Pulmonary artery endothelial cell (primary cell): ENCODE measurements at places on chromosomes 16 and 17. TPM values are rescaled to one million over a fixed set of nuclear protein-coding genes. Genes with fewer than 3 reads are reported as not detected.

GRCh38 chr16:149024-149660 lies 3.3 kb upstream of the HBZ start:
- no peak for DNase-seq

GRCh38 chr16:23948949-23949411 lies 113.2 kb downstream of the PRKCB start:
- DNase-seq = no peak

GRCh38 chr16:769184-769784 lies 8.8 kb downstream of the MSLN start:
- DNase-seq = no peak

GRCh38 chr16:29736764-29737163 lies 9.0 kb downstream of the C16orf54 start:
- no peak for DNase-seq

GRCh38 chr17:76151896-76152454 lies 10.9 kb upstream of the FOXJ1 start:
- DNase-seq = no peak

- no peak for DNase-seq
Observed at GRCh38 chr16:77896415-77897128, 108.2 kb downstream of the VAT1L start.

DNA sequence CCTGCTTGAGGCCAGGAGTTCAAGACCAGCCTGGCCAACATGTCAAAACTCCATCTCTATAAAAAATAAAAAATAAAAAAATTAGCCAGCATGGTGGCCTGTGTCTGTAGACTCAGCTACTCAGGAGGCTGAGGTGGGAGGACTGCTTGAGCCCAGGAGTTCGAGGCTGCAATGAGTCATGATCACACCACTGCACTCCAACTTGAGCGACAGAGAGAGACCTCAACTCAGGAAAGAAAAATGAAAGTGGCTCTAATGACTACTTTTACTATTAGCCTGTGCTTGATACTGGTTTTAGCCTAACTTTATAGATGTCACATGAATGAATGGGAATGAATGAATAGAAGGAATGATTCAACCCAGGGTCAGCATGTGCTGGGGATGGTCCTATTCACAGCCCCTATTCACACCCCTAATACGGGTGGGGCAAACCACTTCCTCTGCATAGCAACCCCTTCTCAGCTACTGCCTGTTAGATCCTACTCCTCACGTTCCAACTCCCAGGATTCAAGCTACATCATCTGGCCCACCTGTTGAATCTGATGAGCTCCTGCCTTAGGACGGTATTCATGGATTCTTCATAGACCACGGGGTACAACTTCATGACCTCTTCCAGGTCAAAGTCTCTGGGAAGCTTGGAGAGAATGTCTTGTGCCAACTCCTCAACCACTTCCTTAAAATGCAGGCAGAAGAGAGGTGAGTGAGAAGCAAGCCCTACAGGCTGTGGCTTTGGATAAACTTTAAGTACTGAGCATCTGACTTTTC lies 40.5 kb downstream of the LYRM1 start:
- no peak for DNase-seq

DNA sequence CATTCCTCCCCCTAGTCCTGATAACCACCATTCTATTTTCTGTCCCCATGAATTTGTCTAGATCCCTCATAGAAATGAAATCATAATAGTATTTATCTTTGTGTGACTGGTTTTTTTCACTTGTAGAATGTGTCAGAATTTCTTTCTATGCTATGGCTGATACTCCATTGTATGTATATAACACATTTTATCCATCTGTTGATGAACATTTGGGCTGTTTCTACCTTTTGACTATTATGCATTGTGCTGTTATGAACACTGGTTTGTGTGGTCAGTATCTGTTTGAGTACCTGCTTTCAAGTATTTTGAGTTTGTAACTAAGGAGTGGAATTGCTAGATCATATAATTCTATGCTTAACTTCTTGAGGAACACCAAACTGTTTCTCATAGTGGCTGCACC lies 16.0 kb upstream of the DRG2 start:
- DNase-seq = no peak

DNA sequence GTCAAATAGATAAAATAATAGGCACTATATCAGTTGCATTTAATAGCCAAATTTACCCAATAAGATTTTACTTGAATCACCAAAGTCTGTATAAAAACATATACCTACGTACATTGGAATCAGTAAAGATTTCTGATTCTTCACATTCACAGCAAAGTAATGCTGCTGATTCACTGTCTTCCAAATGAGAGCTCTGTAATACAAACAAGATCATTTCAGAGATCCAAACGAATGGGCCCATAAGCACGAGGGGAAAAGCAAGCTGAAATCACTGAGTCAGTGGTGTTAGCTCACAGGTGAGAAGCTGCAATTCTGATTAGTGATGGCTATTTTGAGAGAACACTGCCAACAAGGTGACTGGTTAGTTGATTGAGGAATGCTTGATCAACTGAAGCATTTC lies 81.3 kb downstream of the SSH2 start:
- no peak for DNase-seq

- DNase-seq = peak; percentile 11
Observed at GRCh38 chr16:2474877-2475412, at the start of gene TBC1D24. TSS of gene TBC1D24 (plus strand) at chr16:2475127. CDS start at chr16:2496149, 21,022 bp downstream.

DNA sequence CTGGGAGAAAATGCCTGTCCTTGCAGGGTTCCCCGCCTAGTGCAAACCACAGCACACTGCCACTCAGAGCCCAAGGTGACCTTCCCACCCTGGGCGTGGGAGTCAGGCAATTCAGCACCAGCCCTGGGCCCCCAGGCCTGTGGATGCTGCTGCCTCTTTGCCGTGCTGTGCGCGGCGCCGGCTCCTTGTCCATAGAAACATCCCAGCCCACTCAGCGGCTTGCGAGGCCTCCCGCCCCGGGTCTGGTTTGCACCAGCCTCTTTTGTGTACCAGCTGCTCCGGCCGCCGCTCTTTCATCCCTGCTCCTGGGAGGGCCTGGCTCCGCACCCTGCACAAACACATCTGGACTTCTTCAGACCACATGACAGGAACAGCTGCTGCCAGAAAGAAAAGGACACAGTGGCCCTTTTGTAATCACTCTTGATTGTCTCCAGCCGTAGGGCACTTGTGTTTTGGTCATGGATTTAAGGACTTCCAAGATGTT lies 75.4 kb upstream of the SDK2 start:
- no peak for DNase-seq

DNA sequence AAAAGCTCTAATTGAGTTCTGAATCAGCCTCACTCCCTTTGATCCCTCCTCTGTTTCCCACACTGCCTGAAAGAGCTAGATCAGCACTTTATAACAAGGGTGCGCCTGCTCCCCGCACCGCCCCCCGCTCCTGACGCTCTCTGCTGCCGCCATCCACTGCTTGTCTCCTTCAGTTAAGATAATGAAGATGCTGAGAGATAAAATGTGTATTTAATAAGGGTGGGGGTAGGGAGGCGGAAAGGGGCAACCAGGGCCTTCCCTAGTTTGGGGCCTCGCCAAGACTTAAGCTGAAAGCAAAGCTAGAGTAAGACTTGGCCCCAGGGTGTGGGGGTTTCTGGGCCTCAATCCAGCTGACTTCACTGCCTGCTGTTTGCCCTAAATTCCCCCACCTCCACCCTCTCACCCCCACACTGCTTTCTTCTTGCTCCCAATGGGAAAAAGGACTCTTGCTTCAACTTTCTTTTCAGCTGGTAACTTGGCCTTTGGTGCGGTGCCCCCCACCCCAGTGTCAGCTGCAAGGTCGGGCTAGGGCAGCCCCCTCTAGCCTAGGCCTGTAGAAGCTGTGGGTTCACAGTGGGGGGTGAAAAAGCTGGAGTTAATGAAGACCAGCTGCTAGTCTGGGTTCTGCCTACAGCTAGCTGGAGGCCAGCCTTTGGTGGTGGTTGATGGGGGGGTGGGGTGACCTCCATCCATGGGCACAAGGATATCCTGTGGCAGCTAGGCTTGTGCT lies 1.8 kb upstream of the RARA start:
- DNase-seq = no peak

DNA sequence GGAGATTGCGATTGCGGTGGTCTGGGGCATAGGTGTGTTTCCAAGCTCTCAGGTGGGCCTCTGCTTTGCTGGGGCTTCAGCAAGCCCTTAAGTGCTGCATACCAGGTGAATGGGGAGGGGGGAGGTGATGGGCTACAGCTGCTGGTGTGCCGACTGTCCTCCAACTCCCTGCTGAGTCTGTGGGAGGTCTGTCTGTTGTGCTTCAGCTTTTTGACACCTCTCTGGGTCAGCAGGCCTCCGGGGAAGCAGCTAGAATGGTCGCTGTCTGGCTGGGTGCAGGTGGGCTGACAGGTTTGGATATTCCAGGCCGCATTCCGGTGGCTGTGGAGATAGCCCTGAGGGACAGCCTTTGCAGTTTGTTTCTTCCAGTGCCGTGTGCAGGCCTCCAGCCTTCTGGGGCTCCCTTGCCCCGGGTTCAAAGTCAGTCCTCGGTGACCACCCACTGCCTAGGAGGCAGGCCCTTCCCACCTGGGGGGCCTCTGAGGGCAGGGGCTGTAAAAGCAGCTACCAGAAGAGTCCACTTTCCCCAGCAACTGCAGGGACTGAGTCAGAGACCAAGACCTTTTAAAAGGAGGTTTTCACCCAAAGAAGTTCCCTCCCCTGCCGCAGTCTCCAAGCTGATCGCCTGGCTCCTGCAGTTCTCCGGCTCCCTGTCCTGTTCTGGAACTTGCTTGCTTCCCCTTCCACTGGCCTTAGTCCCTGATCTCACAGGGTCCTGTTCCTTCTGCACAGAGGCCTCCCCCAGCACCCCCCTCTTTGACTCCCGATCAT lies 2.0 kb upstream of the TTYH2 start:
- no peak for DNase-seq

DNA sequence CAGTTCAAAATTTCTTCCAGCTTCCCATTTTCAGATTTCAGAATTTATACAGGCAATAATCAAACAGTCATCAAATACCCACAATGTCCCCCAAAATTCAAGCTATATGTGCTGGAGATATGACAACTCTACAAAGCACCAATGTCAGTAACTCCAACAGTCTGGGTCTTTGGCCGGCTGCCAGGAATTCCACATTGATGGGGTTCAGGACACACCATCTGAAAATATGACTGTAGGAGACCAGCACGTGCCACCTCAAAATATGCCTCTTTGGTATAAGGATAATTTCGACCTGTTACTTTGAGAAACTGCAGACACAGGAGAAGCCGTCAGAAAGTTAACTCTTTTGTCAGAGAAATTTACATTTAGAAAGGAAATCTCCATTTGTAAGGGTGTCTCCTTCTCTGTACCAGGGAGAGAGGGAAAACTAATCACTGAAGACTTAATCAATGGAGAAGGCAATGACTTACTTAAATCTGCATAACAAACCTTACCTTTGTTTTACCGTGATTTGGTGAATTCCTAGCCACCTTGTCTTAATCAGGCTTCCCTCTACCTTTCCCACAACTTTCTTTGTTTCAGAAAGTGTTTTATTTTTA lies 594.3 kb upstream of the CDH5 start:
- DNase-seq = no peak

DNA sequence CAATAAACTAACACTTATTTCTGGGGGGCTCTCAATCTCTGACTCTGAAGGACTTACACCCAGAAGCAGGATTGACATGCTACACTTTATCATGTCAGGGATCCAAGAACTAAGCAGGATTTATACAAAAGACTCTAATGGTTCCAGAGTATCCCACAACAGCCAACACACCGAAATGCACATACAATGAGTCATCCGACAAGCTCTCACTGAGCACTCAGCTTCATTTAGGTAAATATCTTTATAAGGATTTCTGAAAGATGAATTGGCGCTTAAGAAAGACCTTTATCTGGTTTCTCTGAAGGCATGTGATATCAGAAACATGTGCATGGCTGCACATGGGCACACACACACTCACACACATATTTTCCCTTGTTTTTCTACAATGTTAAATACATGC lies 77.2 kb downstream of the TOX3 start:
- DNase-seq = no peak

DNA sequence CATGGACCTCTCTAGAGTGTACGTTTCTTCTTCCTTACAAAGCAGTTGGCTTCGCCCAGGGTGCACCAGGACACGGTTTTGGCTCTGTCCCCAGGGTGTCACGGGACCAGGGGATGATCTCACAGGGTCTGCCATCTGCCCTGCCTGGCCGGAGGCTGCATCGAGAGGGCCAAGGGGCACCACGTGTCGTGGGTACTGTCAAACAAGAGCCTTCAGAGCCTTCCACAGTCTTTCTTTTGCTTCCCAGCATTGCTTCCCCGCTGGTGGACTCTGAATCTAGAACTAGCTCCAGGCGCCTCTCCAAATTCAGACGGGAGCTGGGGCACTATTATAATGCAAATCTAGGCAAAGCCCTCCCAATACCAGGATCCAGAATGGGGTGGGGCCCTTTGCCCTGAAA lies 47.9 kb downstream of the MAPT start:
- no peak for DNase-seq

GRCh38 chr17:59899099-59899498 lies 6.2 kb downstream of the RPS6KB1 start:
- no peak for DNase-seq

- no peak for DNase-seq
Observed at GRCh38 chr17:56314026-56314425, 160.8 kb downstream of the ANKFN1 start.

- DNase-seq = no peak
Observed at GRCh38 chr16:58299757-58300349, 5.0 kb upstream of the PRSS54 start.

- DNase-seq = no peak
Observed at GRCh38 chr16:56549744-56550385, 15.0 kb upstream of the MT4 start.

DNA sequence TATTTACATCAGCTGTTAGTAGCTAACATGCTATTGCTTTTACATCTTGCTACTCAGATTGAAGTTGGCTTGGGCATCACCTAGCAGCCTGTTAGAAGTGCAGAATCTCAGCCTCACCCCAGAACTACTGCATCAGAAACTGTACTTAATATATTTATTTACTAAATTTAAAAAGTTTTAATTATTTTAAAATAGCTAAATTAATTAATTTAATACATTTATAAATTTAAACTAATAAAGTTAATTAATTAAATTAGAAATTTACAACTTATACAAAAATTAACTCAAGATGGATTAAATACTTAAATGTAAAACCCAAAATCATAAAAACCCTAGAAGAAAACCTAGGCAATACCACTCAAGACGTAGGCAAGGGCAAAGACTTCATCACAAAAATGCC lies 38.9 kb upstream of the GNA13 start:
- no peak for DNase-seq

GRCh38 chr16:58338205-58338604 lies 43.4 kb upstream of the PRSS54 start:
- no peak for DNase-seq

GRCh38 chr16:46718214-46718613 lies 28.8 kb downstream of the ORC6 start:
- DNase-seq = no peak

ABI3 gene
- 21.7 and 26.5 TPM in 2 replicates for total RNA-seq

ZSCAN10 gene
- not detected in 2 replicates for total RNA-seq

CACNA1H gene
- total RNA-seq = 0.07 TPM in 1 of 2 replicates, not detected in the other

VTN gene
- total RNA-seq = 0.07 and 0.46 TPM in 2 replicates

CDH15 gene
- 0.04 and 0.07 TPM in 2 replicates for total RNA-seq

FAHD1 gene
- total RNA-seq = 91.9 and 93.0 TPM in 2 replicates

HOXB1 gene
- total RNA-seq = not detected in 2 replicates

TMEM114 gene
- not detected in 2 replicates for total RNA-seq

SLC6A4 gene
- 0.07 and 0.11 TPM in 2 replicates for total RNA-seq

ATP6V0A1 gene
- 20.8 and 21.9 TPM in 2 replicates for total RNA-seq

MYO15B gene
- total RNA-seq = 1.6 and 10.5 TPM in 2 replicates
